ENCODE measurements at places on chromosomes 7 and 10. TPM values are rescaled to one million over a fixed set of nuclear protein-coding genes. Genes with fewer than 3 reads are reported as not detected.

GRCh38 chr7:38506756-38507155 lies 124.4 kb downstream of the AMPH start:
- DNase-seq = no peak

The RNF32 gene
- 1.8 TPM for total RNA-seq

- no peak for DNase-seq
Observed at GRCh38 chr7:37645282-37646050, 38.1 kb upstream of the GPR141 start.

GRCh38 chr7:141960687-141961422 lies 12.7 kb downstream of the TAS2R38 start:
- no peak for DNase-seq

- no peak for DNase-seq
Observed at GRCh38 chr10:80660266-80660665, 122.6 kb downstream of the SH2D4B start.

GRCh38 chr7:33579673-33579960 lies 325.7 kb upstream of the BMPER start:
- no peak for DNase-seq

GRCh38 chr7:84047085-84047484 lies 147.5 kb downstream of the SEMA3A start:
- no peak for DNase-seq

DNA sequence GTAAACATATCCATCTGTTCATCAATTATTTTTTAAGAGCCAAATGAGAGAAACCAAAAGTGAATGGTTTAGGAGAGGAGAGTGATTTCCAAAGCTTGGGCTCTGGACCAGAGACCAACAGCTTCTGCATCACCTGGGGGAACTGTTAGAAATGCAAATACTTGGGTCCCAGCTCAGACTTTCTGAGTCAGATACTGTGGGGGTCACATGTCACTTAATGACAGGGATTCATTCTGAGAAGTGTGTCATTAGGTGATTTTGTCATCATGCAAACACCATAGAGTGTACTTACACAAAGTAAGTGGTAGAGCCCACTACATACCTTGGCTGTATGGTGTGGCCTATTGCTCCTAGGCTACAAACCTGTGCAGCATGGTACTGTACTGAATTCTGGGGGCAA lies 128.5 kb upstream of the PRR15 start:
- DNase-seq = no peak

DNA sequence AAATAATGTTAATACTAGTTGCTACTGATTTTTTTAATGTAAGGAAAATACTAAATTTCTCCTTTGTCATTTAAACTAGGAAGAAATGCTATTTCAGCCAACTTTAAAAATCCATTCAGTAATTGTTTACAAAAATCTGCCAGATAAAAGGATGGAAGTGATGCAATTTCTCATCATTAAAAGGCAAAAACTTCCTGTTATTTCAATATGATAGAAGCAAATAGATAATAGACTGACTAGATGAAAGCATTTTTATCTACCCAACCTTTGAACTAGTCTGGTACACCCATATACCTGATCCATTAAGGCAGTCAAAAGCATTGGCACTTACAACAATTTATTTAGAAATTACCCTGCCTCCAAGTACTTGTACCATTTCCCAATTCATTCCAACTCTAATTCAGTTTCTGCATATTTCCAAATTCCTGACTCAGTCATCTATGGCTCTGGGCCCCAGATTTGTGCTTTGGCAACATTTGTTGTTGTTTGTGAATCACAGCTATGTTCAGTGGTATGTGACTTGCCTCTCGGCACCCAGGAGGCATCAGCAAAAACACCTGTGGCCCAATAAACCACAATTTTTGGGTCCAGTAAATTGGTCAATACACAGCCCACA lies 482.6 kb upstream of the SEMA3A start:
- no peak for DNase-seq

The ASB15 gene
- total RNA-seq = not detected

All from mucosa of gallbladder (tissue), 1 donor.